Hematopoietic multipotent progenitor cell treated with erythropoietin and hydrocortisone succinate and interleukin-3 and kit ligand, for 6 days (in vitro differentiated cells): ENCODE measurements at places on chromosomes 1 and 21.
A peak's percentile ranks its signal among the peaks of the same experiment; 100 is the strongest.

- peak; percentile 84 for DNase-seq
Measured at GRCh38 chr1:168234846-168235547, 9.2 kb downstream of the SFT2D2 start.

DNA sequence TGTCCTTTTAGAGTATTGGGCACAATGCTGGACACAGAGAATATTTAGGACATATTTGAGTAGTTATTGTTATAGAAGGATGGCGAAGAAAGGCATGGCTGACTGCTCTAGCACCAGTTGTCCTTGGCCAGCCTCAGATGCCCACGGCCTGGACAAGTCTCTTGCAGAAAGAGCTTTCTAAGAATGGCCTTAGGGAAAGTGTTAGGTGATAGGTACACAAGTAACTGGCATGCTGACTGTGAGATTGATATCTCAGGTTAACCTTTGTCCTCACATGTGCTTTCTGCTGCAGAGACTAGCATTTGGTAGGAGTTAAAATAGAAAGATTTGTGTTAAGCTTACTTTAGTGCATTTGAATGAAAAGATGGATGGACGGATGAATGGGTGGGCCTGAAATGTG lies 10.1 kb downstream of the SFT2D2 start:
- DNase-seq = no peak

DNA sequence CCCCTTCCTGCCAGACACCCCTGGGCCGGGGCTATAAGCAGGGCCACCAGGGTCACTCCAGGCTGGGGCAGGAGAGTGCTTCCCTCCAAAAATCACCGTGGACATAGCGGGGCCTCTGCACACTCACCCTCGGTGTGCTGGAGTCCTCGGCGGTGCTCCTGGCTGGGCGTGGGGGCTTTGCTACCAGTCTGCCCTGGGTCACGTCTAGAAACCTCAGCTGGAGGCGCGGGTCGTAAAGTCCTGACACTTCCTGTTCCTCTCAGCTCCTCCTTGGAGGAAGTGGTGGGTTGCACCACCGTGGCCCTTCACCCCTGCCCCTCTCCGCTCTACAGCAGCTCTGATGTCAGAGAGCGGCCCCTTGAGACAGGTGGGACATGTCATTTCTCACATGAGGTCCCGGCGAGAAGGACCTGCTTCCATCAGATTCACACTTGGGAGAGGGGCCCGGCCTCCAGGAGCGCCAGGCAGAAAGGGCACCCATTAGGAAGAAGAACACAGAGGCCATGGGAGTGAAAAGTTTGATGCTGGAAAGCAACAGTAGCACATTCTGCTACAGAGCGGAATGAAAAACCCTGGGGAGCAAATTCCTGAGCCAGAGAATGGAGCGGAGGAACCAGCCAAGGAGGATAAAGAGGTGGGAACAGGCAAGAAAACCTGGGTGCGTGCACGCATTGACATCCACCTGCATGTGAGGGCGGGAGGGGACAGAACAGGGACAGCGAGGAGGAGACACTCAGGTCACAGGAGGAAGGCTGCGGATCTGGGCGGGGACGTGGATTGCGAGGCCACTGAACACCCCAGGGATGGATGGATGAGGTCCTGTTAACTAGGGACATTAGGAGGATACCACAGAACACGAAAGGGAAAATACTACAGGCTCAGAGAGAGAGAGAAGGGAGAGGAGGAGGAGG lies at the start of gene ITGB2:
Gene ITGB2 (minus strand): TSS at position 206 of the 911 bp plus-strand sequence. CDS start 10,117 bp downstream, outside the sequence.
- peak; percentile 70 for DNase-seq

GRCh38 chr1:241460098-241460873 lies 59.3 kb downstream of the FH start:
- no peak for DNase-seq

DNA sequence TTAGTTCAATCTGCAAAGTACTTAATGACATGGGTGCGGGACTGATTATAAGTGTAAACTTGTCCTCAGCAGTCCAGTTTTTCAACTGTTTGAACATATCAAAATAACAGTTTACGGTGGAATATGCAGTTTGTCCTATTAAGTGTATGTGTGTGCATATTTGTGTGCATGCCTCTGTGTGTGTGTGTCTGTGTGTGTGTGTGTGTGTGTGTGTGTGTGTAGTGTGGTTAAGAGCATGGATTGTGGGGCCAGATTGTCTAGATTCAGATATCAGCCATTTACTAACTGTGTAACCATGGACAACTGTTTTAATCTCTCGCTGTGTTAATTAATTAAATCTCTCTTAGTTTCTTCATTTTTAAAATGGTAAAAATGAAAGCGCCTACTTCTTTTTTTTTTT lies 39.0 kb downstream of the NEXN start:
- no peak for DNase-seq

DNA sequence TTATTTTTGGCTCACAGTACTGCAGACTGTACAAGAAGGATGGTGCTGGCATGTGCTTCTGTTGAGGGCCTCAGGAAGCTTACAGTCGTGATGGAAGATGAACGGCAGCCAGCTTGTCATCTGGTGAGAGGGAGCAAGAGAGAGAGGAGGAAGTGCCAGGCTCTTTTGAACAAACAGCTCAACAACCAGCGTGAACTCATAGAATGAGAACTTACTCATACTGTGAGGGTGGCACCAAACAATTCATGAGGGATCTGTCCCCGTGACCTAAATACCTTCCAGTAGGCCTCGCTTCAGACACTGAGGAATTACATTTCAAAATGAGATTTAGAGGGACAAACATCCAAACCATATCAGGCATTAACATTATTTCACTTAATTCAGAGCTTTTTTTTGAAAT lies 84.7 kb downstream of the PKN2 start:
- DNase-seq = no peak

DNA sequence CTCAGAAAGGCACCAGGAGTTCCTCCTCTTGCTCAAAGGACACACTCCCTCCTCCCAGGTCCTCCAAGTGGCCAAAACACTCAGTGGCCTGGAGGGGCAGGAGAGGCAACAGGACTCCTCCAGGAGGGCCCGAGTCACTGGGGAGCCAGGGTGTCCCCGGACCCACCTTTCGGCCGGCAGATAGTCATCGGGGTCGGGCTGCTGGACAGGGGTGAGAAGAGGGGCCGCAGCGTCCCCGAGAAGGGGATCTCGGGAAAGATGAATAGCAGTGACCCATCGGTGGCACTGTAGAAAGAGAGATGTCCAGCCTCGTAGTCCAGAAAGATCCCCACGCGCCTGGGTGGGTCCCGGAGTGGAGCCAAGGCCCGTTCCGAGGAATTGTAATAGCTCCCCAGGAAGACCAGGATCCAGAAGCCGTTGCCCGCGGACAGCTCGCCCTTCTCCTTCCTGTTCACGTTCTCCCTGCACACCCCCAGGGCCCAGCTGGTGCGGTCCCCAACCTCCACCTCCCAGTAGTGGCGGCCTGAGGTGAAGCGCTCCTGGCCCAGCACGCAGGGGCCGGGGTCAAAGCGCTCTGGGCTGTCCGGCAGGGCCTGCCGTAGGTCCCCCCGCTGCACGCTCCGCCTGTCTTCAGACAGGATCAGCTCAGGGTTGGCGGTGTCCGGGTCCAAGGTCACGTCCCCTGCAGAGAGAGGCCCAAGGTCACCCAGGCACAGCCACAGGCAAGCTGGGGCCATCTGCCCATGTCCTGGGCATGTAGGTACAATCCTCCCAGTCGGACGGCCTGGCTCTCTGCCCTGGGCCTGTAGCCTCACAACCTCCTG lies 11.9 kb downstream of the TRIM11 start:
- DNase-seq = no peak

GRCh38 chr1:13900583-13900982 lies 200.6 kb downstream of the PRDM2 start:
- DNase-seq = no peak

- no peak for DNase-seq
Measured at GRCh38 chr1:174364996-174365736, 82.6 kb upstream of the GPR52 start.

DNA sequence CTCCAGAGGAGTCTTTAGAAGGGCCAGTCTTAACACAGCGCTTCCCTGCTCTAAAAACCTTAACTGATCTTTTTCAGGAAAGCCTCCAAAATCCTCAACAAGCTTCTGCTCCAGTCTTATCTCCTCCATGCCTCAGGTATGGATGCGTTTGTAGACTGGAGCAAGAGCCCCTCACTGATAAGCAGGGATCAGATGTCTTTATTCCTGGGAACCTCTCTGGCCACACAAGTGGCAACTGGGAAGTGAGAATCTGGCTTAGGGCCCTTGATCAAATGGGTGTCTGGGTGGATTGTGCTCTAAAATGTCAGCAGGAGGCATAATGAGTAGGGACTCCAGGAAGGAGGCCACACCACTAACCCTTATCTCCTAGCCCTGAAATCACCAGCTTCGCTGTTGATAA lies 1.4 kb downstream of the ZBTB8A start:
- DNase-seq = peak; percentile 61

GRCh38 chr1:161199506-161200139 lies 769 bp upstream of the ADAMTS4 start:
- DNase-seq = no peak

DNA sequence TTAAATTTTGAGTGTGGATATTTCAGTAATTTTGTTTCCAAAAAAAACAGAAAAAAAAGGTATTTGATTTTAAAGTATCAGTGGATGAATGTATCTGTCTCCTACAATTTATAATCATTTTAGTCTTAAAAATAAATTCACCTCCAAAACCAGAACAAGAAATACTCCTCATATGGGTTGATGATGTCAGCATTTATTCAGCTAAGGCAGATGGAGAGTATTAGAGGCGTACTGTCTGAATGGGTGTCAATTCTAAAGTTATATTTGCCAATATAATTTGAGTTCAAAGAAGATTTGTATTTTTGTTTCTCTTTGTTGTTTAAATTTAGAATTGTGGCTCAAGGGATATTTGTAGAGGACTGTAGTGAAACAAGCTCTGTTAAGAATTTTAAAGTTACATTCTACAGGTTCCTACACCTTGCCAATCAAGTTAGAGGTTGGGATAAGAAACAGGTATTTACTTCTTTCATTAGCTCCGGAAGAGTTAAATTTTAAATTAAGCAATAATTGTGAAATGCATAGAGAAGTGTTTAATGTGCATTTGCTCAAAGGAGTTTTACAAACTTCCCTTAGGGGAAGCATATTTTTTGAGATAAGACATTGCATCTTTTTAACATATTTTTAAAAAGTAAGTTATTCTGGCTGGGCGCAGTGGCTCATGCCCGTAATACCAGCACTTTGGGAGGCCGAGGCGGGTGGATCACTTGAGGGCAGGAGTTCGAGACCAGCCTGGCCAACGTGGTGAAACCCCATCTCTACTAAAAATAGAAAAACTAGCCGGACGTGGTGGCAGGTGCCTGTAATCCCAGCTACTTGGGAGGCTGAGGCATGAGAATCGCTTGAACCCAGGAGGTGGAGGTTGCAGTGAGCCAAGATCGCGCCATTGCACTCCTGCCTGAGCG lies 1.2 kb downstream of the PLA2G4A start:
- DNase-seq = peak; percentile 56
